ENCODE measurements at places on chromosomes 2 and 18.

- no peak for DNase-seq
These were observed 203.0 kb upstream of the REV1 start for GRCh38 chr2:99692785-99693184.

GRCh38 chr2:16240402-16240801, 300.1 kb downstream of the MYCN start:
- no peak for DNase-seq

DNA sequence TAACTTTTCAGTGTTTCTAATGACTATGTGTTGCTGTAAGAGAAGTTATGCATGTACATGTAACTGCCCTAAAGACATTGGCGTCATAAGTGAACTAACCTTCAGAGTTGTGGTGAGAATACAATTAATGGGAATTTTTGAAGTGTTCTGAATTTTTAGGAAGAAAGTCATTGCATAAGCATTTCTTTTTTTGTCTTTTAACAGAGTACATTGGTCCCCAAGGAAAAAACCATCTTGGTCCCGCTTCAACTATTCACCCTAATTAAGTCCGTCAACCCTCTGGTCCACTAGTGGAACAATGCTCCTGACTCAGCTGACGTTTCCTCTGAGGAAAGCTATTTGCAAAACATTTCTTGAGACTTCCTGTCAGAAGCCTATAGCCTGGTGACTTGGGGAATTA, 41.1 kb upstream of the VIT start:
- no peak for DNase-seq

DNA sequence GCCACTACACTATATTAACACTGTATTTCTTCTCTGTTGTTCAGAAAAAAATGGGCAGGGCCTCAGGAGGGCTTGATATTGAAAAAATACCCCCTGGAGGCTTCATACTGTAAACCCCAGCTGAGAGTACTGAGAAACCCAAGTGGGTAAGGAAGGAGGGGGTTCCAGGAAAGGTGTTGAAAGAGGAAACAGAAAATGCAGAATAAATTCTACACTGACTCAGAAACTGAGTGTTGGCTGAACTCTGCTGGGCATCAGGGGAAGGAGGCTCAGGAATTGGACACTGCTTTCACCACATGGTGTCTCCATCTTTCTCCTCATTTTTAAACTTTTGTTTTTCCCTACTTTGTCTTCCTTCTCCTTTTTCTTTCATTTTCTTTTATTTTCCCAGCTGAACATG, 253.7 kb downstream of the DYM start:
- DNase-seq = peak; percentile 65

GRCh38 chr18:51255693-51256092, 58.2 kb upstream of the MEX3C start:
- DNase-seq = no peak

GRCh38 chr2:230669386-230669950, 43.2 kb upstream of the CAB39 start:
- no peak for DNase-seq

- no peak for DNase-seq
These were observed 116.3 kb downstream of the GALNT1 start for GRCh38 chr18:35697869-35698268.

DNA sequence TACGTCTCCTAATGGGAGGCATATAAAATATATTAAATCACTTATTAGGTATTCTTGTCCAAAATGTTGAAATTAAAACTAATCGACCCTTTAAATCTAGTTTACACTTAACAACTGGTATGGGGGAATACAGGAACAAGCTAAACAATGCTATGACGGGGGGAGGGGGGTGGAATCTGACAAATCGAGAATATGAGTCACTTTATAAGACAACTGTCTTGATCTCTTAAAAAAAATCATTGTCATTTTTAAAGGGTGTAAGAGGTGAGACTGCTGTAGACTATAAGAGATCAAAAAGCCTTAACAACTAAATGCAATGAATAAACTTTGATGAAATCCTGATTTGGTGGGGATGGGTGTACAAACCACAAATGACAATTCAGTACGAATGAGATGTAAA, 6.0 kb downstream of the MAP3K2 start:
- DNase-seq = no peak

GRCh38 chr2:68171146-68171545, 13.5 kb downstream of the PNO1 start:
- no peak for DNase-seq

DNA sequence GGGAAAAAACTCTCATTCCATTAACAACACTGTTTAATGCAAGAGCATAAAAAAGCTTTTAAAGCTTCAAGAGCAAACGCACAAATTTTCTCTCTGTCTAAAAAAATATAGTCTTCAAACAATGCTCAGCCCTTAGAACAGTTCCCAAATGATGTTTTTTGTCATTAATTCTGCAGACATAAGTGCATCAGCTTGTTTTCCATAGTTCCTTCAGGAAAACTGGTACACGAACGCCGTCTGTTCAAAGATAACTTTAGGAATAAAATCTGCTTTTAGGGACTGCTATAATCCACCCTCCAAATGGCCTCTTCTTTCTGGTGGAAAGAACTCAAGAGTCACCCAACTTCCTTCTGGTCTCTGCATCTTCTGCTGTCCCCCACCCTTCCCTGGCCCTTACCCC, 98.2 kb upstream of the SLC66A3 start:
- no peak for DNase-seq

GRCh38 chr18:34909637-34910364, 131.4 kb upstream of the MAPRE2 start:
- DNase-seq = no peak

GRCh38 chr2:77513191-77513590, 9.0 kb downstream of the LRRTM4 start:
- no peak for DNase-seq

DNA sequence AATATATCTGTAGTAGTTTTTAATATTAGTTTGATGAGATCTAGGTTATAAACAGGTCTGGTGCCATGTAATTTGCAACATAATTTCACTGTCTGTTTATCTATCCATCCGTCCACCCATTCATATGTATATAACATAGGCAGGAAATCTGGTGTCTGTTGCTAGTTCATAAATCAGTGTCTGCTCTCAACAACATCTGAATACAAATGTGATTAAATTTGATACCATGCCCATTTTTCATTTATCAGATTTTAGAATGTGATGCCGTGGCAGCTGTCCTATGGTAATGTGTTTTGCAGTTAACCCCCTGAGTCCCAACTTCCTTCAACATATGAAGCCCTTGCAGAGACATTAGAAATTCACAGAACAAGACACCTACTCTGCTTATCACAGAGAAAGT, 228.4 kb downstream of the CMPK2 start:
- no peak for DNase-seq

DNA sequence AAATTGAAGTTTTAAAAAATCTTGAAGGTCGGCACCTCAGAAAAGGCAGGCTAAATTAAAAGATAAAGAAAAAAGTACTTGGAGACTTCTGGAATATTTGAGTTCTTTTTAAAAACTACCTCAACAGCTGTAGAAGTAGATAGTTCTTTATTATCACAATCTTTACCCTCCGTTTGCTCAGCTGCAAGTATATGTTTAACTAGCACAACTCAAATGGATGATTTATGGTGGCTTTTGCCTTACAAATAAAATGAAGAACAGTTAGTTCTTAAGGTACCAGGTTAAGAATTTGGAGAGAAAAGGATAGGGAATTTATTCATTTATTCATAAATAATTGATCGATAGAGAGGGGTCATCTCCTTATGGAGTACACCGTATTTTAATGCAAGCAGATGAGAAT, 237.6 kb upstream of the FOSL2 start:
- no peak for DNase-seq

DNA sequence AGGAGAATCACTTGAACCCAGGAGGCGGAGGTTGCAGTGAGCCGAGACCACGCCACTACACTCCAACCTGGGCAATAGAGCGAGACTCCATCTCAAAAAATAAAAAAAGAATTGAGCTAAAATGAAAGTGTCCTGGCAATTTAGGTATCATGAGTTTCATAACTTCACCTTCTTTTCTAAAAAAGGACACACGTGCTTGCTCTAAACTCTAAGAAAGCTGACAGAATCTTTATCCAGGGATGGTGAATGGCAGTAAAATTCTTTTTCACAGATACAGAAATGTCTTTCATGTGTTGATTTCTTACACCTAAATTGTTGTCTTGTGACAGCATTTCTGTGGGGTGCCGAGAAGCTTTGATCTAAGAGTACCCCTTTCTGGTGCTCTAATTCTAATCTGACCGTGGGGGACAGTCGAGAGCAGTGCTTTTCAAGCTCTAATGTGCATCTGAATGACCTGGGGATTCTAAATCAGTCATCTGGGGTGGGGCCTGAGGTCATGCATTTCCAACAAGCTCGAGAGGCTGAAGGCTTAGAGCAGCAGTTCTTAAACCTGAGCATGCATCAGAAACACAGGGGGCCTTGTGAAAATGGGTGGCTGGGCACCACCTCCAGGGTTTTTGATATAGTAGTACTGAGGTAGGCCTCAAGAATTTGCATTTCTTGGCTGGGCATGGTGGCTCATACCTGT, 42.1 kb upstream of the REL start:
- DNase-seq = no peak

DNA sequence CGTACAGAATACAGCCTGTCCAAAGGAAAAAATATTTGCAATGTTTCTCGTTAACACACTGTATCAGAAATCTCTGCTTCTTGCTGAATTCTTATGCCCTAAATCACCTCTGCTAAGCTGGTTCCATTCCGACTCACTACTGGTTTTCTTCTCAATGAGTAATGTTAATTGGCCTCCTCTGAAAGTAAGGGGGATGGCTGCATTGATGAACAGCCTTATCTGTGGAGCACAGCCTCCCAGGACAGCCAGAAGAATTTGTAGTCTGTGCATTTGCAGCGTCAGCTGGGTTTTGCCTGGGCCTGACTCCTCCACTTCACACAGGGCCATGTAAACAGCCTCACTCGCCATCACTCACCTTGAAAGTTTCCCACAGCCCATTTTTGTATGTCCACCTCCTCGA, 127.7 kb downstream of the RNF152 start:
- no peak for DNase-seq

DNA sequence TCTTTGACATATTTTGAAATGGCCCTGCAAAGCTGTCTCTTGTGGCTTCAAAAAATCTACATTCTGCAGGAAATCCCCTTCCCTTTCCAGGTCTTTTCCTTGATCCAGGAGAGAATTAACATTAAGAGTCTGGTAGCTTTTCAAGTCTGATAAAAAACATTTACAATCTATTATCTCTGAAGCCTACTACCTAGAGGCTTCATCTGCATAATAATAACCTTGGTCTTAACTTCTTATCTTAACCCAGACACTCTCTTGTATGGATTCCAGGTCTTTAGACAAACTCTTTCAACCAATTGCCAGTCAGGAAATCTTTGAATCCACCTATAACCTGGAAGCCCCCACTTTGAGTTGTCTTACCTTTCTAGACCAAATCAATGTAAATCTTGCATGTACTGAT, 179.3 kb upstream of the ZC3H15 start:
- DNase-seq = no peak

DNA sequence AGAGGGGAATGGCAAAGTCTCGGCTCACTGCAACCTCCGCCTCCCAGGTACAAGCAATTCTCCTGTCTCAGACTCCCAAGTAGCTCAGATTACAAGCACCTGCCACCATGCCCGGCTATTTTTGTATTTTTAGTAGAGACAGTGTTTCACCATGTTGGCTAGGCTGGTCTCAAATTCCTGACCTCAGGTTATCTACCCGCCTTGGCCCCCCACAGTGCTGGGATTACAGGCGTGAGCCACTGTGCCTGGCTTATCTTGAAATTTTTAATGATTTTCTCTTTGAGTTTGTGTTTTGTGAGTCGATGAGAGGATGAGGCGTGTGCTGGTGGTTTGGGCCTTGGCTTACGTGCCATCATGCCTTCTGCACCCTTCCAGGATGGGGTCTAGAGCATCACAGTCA, 101.3 kb upstream of the ST3GAL5 start:
- no peak for DNase-seq

DNA sequence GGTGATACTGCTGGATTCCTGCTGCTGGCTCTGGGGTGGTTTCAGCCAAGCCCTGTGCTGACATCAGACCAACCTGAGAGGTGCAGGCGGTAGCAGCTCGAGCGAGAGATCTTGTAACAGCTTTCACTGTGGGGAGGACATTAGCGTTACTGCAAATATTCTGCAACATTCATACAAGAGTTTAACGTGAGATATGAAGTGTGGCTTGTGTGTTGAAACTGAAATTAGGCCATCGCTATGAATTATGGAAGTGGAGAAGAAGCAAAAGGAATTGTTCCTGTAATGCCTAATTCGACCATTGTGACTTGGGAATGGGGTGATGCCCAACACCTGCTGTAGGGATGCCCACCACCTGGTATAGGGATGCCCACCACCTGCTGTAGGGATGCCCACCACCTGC, 6.5 kb upstream of the MLPH start:
- no peak for DNase-seq

DNA sequence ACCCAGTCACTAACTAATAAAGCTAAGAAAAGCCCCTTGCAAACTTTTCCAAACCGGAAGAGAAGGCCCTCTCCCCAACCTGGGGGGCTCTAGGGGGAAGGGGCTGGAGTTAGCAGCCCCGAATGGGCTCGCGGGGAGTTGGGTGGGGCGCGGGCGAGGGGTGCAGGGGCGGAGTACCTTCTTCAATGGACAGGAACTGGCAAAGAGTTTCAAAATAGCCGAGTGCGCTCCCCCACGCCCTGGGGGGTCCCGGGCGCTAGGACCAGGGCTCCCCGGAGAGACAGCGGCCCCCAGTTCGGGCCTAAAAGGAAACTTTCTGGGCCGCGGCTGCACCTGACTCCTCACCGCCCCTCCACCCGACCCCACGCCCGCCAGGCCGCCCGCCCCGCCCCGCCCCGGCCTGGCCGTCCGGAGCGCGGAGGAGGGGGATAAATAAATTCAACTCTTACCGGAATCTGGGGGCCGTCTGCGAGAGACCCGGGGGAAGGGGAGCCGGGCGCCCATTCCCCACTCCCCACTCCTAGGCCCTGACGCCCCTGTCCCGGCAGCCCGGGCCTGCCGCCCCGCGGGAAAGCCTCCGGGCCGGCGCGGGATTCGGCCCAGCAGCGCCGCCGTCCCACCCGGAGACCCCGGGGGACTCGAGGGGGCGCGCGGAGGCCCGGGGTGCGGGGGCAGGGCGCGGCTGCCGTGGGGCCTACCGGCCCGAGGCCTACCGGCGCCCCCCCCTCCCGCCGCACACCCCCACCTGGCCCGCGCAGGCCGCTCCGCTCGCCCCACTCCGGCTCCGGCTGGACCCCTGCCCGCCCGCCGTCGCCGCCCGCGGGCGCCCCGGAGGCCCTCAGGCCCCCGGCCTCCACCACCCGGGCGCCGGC, 868 bp downstream of the INO80D start:
- peak; percentile 64 for DNase-seq

- no peak for DNase-seq
These were observed 240.9 kb downstream of the PRKCE start for GRCh38 chr2:45892425-45892745.

- no peak for DNase-seq
These were observed at the start of gene PXDN for GRCh38 chr2:1744446-1745170. Gene PXDN (minus strand): TSS chr2:1744515. CDS start chr2:1744455, 60 bp downstream.

GRCh38 chr2:1136067-1136466, 185.4 kb downstream of the SNTG2 start:
- DNase-seq = no peak

GRCh38 chr2:37291680-37292079, 33.0 kb downstream of the PRKD3 start:
- no peak for DNase-seq

GRCh38 chr2:166944909-166945308, 56.6 kb downstream of the XIRP2 start:
- DNase-seq = no peak
